ENCODE measurements at places on chromosomes 12 and 14.
A peak's percentile ranks its signal among the peaks of the same experiment; 100 is the strongest.

DNA sequence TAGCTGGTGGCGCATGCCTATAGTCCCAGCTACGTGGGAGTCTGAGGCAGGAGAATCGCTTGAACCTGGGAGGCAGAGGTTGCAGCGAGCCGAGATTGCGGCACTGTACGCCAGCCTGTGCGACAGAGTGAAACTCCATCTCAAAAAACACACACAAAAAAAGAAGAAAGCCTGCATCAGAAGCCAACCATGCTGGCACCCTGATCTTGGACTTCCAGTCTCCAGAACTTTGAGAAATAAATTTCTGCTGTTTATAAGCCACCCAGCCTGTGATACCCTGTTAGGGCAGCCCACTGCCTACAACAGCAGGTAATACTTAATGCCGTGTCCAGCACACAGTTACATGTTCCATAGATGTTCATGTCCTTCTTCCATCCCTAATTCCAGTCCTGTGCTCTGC is 62.7 kb downstream of the NDUFA12 start:
- DNase-seq: no peak

DNA sequence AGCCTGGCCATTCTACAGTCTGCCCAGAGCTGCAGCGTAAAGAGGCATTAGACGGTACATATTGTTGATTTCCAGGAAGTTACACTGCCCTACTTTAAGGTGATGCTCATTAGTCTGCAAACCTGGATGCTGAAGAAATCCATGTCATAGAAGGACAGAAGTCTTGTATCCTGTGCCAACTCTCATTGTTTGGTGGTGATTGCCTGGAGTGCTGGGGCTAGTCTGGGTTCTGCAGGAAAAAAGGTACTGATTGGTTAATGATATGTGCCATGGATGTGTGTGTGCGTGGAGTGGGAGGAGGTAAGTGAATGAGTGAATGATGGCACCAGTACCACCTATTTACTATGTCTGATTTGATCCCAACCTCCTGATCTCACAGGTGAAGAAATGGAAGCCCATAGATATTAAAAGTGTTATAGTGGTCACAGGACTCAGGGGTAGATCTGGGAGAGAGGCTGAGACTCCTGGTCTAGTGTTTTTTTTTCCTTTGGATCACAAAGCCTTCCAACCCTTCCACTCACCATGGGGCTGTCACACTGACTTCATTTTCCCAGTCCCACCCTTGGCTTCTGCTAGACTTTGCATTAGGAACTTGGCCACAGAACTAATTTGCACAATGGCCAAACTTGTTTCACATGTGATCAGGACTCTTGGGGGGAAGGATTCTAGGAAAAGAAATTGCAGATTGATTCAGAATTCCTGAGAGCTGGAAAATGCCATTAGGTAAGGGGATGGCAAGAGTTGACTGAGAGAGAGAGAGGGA is 96.1 kb downstream of the TMX1 start:
- no peak for DNase-seq

DNA sequence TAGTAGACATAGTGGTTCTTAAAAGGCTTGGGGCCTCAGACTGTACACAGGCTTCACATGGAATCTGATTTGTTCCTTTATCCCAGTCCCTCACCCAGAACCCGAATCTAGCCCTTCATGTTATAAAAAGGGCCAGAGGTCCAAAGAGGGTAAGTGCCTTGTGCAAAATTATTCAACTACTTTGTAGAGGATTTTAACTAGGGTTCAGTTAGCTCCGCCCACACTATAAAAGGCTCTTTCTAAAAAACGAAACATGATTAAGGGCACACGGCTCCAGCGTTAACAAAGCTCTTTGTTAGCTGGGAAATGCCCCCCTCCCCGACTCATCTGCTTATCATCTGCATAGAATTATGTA is 3.2 kb upstream of the SOCS2 start:
- DNase-seq: no peak

- DNase-seq: no peak
These were observed 394.8 kb downstream of the LRFN5 start for GRCh38 chr14:42001431-42001830.

GRCh38 chr12:19886065-19886464 is 446.8 kb downstream of the AEBP2 start:
- DNase-seq: no peak

DNA sequence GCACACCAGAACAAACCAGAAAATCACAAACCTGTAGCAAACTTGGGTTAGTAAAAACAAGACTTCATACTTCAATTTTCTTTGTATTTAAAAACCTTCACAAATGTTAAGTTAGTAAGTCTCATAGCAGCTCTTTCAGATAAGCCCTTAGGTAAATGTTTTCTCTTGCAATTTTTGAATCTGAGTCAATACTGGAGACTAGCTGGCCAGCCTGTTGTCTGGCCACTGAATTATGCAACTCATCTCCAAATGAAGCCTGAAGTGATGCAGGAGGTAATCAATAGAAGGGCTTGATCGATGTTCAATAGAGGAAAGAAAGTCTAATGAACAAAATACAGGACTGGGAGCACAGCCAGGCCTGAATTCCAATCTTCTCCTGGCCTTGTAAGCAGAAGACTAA is 465.2 kb downstream of the LRIG3 start:
- DNase-seq: no peak

- no peak for DNase-seq
These were observed 25.4 kb downstream of the CDC42BPB start for GRCh38 chr14:103031956-103032355.

DNA sequence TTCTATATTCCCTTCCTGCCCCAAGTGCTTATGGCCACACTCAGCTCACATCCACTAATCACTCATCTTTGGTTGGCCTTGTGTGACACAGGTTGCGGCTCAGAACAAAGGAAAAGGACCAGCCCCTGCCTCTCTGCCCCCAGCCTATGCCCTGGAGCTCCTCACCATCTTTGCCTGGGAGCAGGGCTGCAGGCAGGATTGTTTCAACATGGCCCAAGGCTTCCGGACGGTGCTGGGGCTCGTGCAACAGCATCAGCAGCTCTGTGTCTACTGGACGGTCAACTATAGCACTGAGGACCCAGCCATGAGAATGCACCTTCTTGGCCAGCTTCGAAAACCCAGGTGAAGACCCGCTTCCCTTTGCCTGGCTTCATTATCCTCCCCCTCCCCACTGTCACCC is 15.8 kb upstream of the OAS2 start:
- DNase-seq: no peak

- DNase-seq: no peak
These were observed 4.8 kb downstream of the TGFB3 start for GRCh38 chr14:75976826-75977581.

GRCh38 chr12:113194971-113195391 is 9.5 kb downstream of the RITA1 start:
- DNase-seq: no peak

GRCh38 chr14:62126879-62127478 is 364.8 kb downstream of the SNAPC1 start:
- peak; percentile 83 for DNase-seq

GRCh38 chr12:61213646-61214045 is 1046.6 kb upstream of the USP15 start:
- no peak for DNase-seq

DNA sequence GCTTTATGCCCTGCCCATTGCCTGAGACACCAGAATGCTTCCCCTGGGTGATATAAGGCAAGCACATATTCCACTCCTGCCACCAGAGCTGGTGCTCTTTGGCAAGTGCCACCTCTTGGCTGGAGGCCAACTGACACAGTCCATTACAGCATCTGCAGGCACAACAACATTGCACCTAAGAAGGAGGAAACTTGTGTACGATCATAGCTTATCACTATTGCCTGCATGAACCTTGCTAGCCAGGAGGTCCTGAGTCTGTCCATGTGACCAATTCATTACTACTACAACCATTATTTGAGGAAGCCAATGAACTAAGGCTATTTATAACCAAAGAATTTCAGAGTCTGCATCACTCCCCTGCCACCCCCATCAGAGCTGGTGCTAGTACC is 119.8 kb upstream of the SCAF11 start:
- no peak for DNase-seq

DNA sequence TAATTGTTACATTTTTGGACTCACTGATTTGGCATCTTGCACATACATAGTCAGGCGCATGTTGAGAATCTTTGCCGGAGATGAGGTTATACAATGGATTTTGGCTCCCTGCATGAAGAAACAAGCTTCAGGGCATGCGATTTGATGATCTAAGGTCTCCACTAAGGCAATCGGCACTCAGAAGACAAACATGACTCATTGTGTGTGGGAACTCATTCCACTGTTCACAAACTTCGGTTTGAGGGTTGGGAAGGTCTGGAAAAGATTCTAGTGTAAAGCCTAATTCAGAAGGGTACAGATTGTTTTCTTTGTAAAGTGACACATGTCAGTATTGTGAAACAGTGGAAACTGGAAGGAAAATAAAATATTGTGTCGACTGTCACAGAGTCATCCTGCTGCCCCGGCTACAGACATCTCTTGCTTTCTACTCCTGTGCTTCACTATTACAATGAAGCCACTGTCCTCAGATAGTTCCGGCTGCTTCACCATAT is 192.6 kb upstream of the HMGA2 start:
- DNase-seq: peak; percentile 44

DNA sequence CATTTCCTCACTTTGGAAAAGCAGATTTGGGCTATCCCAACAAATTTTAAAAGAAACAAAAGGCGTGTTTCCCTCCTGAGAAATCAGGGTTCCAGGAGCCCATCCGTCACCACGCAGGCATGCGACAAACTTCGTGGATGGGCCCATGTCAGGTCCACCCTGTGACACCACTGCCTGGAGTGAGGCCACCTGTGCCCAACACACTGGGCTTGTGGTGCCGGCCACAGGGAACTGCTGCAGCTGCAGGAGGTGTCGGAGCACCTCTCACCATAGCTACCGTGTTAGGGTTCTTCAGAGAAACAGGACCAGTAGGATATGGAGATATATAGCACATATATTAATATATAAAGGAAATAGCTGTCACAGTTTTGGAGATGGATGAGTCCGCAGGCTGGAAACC is 53.0 kb upstream of the BCL11B start:
- DNase-seq: no peak

- no peak for DNase-seq
These were observed 72.8 kb downstream of the SCARB1 start for GRCh38 chr12:124790650-124791400.

- DNase-seq: no peak
These were observed 285.2 kb downstream of the NAV3 start for GRCh38 chr12:78115889-78116288.

GRCh38 chr14:79101388-79101787 is 931.2 kb downstream of the NRXN3 start:
- DNase-seq: no peak

DNA sequence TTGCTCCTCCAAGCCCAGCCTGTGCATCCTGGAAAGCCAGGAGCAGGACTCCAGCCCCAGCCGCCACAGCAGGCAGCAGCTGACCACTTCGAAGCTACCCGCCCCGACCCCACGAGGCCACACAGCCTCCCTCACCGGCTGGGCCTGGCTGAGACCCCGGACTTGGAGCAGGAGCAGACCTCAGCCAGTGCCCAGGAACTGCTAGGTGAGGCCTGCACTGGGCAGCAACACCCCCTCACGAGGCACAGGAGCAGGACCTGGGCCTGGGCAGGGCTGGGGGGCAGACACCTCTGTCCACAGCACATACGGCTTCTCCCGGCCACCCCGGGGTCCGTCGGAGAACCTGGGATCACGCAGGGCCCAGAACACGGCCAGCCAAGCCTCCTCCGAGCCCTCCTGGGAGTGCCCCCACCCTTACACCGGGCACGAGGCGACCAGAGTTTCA is 137.4 kb upstream of the C14orf180 start:
- no peak for DNase-seq

DNA sequence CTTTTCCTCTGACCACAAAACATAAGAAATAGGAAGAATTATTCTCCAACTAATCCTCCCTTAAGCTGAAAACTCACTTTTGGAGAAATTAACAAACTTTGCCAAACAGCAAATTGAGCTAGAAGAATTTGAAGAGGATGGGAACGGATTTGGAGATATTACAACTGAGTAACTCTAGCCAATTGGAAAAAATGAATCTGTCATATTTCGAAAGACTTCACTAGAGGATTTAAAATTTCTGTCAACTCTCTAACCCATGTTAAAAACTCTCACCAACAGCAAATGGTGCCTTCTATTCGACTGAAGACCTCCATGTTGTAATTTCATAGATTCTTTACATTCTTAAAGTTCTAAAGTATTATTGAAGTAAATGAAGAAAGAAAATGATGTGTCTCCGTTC is 414.2 kb downstream of the RMST start:
- DNase-seq: no peak

DNA sequence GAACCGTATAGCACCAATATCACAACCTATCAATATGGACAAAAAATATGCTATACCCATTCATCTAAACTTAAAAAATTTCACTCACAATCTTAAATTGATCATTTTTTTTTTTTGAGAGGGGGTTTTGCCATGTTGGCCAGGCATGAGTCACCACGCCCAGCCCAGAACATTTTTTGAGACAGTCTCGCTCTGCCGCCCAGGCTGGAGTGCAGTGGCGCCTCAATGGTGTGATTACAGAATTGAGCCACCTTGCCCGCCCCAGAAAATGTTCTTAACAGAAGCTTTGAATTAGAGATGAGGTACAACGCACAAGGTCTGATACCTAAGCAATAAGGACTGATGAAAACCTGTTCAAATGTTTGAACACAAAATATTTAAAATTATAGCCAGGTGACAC is 15.8 kb upstream of the ATP5F1B start:
- DNase-seq: no peak

- no peak for DNase-seq
These were observed 72.3 kb upstream of the PSMC1 start for GRCh38 chr14:90184094-90184493.

DNA sequence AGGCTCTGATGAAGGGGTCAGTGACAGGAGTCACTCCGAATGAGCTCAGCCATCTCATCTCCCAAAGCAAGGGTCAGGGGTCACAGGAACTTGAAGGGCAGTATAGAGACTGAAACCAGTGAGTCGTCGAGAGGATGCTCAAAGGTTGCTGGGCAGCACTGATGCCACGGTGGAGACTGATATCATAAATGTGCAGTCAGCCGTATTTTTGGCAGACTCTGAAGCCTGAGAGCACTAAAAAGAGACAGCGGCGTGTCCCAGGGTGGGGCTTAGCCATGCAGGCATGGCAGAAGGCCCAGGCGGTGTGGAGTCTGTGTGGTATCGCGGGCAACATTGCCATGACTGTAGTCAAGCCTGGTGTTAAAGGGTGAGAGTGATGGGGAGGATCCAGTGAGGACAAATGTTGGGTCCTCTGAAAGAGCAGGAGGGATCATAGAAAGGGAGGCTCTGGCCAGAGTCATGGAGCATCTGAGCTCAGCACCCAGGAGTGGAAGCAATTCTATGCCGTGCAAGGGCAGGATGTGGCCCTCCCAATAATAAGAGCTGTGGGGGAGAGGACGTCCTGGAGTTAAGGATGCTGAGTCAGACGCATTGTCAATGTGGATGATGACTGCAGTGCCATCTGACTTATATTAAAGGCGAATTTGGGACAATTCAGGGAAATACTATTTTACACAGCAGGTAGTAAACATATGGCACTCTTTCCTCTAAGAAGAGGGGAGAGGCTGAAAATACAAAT is 241.2 kb upstream of the FKBP4 start:
- DNase-seq: no peak
